ENCODE measurements at places on chromosomes 11 and 22. TPM values are rescaled to one million over a fixed set of nuclear protein-coding genes. Genes with fewer than 3 reads are reported as not detected.

RIMBP3C gene
- not detected for polyA plus RNA-seq

GRK2 gene
- polyA plus RNA-seq, result 31.5 TPM

OR51M1 gene
- not detected for polyA plus RNA-seq

ENTHD1 gene
- 0.21 TPM for polyA plus RNA-seq

CHRNA10 gene
- polyA plus RNA-seq, result 0.38 TPM

OVCH2 gene
- polyA plus RNA-seq, result not detected

IL18 gene
- 0.19 TPM for polyA plus RNA-seq

- no peak for DNase-seq
These were observed 2.0 kb upstream of the UBXN1 start for GRCh38 chr11:62680825-62681240.

DNA sequence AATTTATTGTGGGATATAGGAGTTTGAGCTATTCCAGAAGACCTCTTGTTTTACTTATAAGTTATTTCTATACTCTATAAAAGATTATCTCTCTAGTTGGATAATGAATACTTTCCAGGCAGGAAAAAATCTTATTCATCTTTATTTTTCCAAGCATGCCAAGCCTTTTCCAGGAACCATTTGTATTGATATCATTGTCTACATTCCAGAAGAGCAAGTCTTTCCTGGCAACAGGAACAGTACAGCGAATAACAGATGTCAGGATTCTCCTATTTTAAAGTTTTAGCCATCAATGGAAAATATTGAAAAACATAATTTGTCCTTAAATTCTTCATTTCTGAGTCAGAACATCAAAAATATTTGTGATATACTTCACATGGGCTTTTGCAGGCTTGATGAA, 5.2 kb upstream of the NXPE1 start:
- DNase-seq, result no peak

DNA sequence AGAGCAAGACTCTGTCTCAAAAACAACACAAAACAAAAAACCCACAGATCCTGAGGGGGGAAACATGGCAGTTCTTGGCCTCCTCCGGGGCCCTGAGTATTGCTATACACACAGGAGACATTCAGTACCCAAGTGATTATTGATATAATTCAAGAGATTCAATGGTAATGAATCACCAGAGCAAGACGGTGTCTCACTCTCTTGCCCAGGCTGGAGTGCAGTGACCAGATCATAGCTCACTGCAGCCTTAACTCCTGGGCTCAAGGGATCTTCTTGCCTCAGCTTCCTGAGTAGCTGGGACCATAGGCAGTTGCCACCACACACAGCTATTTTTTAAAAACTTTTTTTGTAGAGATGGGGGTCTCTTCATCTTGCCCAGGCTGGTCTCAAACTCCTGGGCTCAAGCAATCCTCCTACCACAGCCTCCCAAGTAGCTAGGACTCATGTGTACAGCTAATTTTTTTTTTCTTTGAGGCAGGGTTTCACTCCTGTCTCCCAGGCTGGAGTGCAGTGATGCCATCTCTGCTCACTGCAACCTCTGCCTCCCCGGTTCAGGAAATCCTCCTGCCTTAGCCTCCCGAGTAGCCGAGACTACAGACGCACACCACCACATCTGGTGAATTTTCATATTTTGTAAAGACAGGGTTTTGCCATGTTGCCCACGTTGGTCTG, 21.8 kb upstream of the PIK3C2A start:
- no peak for DNase-seq

DNA sequence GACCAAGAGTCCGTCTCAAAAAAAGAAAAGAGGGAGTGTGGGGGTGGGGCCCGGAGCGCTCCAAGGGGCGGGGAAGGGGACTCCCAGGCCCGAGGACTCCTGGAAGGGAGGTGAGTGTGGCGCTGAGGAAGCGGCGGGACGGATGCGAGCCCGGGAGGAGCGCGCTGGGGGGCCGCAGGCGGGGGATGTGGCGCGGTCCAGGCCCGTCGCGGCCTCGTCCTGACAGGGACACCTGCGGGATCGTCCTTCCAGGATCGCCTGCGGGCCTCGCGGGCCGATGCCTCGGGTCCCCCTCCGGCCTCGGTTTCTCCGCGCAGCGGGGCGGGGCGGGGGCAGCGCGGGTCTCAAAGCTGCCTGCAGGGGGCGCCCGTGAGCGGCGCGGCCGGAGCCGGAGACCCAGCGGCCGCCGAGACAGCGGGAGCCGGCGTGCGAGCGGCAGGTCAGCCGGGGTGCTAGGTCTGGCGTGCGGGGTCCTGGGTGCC, 3.8 kb upstream of the ADORA2A start:
- no peak for DNase-seq

GRCh38 chr22:43269646-43270045, 73.5 kb downstream of the SCUBE1 start:
- no peak for DNase-seq

DNA sequence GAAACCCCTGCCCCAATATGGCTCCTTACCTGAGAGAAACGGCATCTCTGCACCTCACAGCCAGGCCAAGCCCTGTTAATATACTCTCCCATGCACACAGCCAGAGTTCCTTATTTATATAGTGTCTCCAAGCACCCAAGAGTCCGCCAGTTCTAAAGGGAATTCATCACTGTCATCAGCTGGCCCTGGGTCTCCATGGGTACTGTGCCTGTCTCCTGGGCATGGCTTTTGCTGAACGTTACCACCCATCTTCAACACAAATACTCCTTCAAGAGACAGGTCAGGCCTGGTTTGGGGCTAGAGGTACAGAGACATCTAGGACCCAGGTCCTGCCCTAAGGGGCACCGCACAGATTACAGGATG, 1.6 kb upstream of the ATG16L2 start:
- no peak for DNase-seq

DNA sequence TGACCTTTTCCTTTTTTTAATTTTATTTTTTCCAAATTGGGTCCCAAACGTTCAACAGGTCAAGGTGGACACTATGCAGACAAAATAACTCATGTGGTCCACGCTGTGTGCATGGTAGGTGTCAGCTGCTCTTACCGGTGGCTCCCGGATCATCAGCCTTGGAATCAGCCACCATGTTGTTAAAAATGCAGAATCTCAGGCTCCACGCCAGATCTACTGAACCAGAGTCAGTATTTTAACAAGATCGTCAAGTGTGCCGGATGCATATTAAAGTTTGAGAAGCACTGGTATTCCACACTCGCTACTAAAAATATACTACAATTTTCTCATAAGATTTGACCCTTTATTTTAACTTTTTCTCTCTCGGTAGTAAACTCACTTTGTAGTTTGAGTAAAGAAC, 553 bp upstream of the LDLRAD3 start:
- no peak for DNase-seq

DNA sequence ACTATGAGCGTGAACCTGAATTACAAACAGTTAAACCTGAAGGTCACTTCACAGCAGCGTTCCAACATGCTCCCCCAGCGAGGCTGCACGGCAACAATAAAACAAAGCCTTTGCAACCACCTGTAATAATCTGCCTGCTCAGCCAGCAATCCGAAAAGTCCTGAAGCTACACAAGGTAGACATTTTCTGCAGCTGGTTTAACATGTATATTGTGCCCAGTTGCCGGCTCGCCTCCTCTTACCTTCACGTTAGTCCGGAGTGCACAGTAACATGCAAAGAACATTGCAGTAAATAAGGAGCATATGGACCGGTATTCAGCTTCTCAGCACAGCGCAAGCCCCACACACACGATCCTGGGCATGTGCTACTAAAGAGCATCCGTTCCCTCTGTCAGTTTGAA, 704.3 kb downstream of the DLG2 start:
- no peak for DNase-seq

GRCh38 chr22:47443836-47444745, 681.6 kb downstream of the TBC1D22A start:
- no peak for DNase-seq

DNA sequence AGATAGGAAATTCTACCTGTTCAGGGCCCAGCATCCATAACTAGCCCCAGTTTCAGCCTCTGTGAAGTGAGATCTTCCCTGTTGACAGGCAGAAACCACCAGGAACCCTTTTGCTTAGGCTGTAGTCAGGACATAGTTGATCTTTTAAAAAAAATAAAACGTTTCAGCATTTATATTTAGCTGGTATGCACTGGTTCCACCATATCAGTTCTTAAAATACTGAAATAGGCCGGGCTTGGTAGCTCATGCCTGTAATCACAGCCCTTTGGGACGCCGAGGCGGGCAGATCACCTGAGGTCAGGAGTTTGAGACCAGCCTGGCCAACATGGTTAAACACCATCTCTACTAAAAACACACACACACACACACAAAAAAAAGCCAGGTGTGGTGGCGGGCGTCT, 35.3 kb downstream of the GALNT18 start:
- DNase-seq, result no peak

GRCh38 chr22:26918226-26918625, 260.8 kb downstream of the MIAT start:
- DNase-seq, result no peak

Data from GM12878 (cell line).